ENCODE measurements at places on chromosomes 4 and X. TPM values are rescaled to one million over a fixed set of nuclear protein-coding genes. Genes with fewer than 3 reads are reported as not detected.

- no peak for DNase-seq
Measured at GRCh38 chrX:43655151-43656004, 721 bp upstream of the MAOA start.

DNA sequence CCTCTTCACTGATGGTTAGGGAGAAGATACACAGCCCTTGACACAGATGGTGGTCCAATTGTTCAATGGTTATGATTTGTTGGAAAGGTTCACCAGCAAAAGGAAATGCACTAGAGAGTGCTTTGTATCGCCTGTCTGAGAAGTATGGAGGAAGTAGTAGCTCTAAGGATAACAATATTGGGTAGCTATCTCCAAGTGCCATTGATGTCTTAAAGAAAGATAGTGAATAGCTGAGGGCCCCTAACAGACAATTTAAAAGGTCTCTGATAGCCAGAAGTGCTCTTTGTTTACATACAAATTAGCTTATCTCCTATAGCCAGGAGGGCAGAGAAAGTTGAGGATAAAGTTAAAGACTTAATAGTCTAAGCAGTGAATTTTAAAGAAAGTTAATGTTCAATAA, 33.9 kb upstream of the BLTP1 start:
- no peak for DNase-seq

DNA sequence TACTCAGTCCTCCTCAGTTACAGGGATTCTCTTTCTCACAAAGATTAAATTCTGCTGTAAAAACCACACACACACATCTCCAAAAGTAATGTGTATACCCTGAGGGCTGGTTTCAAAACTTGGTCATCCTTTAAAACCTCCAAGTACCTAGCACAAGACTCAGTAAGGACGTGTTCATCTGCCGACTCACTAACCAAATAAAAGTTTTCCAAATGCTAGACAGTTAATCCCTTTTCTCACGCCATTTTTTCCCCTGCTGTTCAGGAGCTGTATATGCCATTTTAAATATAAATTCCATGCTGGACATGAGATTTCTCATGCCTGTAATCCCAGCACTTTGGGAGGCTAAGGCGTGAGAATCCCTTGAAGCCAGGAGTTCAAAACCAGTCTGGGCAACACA, 3.9 kb upstream of the SAT1 start:
- no peak for DNase-seq

GRCh38 chrX:107677501-107677901, 49.2 kb downstream of the PRPS1 start:
- no peak for DNase-seq

TMEM154 gene
- 29.2 TPM for polyA plus RNA-seq

DNA sequence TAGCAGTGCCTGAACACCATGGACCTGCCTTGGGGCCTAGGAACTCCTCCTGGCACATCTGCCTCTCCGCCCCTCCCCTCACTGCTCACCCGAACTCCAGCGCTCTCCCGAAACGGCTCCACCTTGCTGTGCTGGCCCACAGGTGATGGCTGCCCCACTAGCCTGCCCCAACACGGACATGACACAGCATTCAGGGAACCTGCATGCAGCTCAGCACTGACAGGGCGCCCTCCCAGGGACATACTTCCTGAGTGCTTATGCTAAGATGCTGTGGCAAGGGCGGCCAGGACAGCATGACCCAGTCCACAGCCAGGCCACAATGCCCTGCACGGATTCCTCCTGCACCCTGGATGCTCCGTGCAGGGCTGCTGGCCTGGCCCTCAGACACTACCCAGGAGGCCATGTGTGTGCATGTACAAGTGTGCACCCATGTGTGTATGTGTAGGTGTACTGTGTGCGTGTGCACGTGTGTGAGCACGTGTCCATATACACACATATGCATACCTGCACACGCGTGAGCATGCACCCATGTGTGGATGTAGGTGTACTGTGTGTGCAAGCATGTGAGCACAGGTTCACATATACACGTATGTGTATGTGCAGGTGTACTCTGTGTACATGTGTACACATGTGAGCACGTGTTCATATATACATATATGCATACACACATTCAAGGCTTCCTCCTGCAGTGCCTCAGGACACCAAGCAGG, 6.0 kb downstream of the TMEM271 start:
- DNase-seq: no peak

GRCh38 chr4:168832763-168833575, 177.1 kb downstream of the CBR4 start:
- DNase-seq: no peak

DNA sequence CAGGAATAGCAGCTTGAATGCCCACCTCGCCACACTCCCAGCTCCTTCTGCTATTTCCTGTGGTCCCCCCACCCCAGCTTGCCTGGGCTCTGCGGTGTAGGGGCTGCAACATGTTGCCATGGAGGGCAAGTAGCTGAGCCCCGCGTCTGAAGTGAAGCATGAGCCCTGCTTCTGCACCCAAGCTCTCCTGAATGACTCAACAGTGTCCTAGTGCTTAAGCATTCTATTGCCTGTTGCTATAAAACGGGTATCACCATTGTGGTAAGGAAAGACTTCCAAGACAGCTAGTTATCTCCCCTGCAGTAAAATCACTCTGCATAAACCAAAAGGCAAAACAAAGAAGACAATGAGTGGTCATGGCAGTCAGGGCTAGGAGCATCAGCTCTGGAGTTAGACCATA, 31.4 kb upstream of the SPATA4 start:
- no peak for DNase-seq

- DNase-seq: no peak
Measured at GRCh38 chr4:121822796-121823504, 733 bp downstream of the CCNA2 start.

DNA sequence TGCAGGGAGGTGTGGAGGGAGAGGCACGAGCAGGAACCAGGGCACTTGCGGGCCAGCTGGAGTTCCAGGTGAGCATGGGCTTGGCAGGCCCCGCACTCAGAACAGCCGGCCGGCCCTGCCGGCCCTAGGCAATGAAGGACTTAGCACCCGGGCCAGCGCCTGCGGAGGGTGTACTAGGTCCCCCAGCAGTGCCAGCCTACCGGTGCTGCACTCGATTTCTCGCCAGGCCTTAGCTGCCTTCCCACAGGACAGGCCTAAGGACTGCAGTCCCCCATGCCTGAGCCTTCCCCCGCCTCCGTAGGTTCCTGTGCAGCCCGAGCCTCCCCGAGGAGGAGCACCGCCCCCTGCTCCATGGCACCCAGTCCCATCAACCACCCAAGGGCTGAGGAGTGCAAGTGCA, 18.0 kb upstream of the NFKB1 start:
- DNase-seq: no peak

- no peak for DNase-seq
Measured at GRCh38 chr4:7279902-7280301, 87.6 kb downstream of the SORCS2 start.

GRCh38 chrX:31508338-31508737, 436.5 kb upstream of the FTHL17 start:
- DNase-seq: no peak

DNA sequence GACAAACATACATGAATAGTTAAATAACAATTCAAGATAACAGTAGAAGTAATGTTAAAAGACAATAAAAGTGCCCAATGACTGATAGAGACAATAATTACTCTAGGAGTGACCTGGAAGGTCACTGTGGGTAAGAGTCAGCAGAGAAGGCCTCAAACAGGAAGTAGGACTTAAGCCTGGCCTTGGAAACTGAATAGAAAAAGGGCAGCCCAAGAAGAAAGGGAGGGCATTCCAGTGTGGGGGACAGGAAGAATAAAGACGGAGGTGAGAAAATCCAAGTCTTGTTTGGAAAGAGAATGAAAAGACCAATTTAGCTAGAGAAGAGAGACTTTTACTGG, 6.0 kb downstream of the P2RY4 start:
- no peak for DNase-seq

DNA sequence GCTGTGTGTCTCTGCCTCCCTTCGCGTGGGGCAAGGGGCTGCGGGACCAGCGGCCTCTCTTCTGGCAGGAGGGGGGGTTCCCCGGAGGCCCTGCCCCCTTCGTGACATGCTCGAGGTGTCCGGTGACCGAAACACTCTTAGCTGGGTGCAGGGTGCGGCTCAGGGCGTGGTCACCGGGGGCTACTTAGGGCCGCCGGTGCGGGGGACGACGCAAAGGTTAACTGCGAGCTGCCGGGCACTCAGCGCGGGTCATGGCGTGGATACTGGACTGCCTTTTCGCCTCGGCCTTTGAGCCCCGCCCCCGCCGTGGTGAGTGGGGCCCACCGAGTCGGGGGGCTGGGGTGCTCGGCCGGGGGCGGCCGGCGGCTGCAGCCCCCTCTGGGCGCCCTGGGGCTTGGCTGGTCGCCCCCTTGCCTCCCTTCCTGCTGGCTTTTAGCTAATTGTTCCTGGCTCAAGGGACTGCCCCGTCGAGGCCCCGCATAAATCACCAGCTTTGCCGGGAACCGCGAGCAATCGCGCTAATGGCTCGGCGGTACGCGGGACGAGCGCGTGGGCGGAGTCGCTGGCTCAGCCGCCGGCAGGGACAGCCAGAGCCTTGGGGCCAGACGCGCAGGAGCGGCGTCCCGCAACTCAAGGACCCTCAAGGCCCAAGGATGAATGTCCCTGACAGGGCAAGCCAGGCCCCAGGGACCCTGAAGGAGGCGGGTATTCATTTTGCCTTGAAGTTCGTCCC, at the start of gene ARHGAP36:
ARHGAP36 (plus strand) TSS at position 211 of the 733 bp plus-strand sequence. CDS start 23,320 bp downstream, outside the sequence.
- DNase-seq: no peak

DNA sequence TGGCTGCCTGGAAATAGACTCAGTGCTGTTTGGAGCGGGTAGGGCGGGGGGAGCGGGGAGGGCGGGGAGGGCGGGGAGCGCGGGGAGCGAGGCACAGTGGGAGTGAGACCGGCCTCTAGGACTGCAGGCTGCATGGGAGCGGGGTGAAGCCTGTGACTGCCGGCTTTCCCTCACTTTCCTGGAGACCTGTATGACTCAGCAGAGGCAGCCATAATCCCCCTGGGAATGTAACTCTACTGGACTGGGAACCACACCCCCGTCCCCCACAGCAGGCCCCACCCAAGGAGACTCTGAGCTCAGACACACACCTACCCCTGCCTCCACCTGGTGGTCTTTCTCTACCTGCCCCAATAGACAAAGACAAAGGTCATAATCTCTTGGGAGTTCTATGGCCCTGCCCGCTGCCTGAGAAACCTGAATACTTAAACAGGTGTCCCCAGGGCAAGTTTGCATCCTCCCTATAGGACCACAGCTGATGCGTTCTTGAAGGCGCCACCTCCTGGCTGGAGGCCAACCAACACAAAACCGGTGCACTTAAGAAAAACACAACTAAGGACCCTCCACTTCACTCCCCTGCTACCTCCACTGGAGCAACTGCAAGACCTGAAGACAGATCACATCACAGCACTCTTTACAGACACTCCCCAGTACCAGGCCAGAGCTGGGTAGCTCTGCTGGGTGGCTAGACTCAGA, 18.0 kb downstream of the HDAC8 start:
- no peak for DNase-seq

GRCh38 chrX:14926471-14926870, 53.2 kb downstream of the MOSPD2 start:
- no peak for DNase-seq

GRCh38 chr4:121551271-121551670, 145.5 kb downstream of the ANXA5 start:
- no peak for DNase-seq

GRCh38 chr4:149910177-149910576, 94.5 kb upstream of the IQCM start:
- DNase-seq: no peak

STS gene
- polyA plus RNA-seq: 4.8 TPM

F8 gene
- 7.1 TPM for polyA plus RNA-seq

DNA sequence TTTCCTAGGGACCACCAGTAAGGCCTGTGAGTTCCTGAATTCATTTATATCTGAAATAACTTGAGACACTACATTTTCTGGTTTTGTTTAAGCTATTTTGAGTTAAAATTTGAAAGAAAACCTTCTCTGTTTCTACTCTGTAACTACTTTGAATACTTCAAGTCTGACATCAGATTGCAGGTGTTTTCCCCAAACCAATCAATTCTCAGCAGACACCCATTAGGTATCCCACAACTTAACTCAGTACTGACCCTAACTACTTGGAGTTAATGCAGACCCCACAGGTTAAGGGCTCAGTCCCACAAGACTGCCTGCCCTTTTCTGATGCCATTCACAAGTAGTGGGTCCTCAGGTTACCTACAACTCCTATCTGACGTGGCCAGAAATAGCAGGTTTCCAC, 1100.0 kb upstream of the SLIT2 start:
- no peak for DNase-seq

DNA sequence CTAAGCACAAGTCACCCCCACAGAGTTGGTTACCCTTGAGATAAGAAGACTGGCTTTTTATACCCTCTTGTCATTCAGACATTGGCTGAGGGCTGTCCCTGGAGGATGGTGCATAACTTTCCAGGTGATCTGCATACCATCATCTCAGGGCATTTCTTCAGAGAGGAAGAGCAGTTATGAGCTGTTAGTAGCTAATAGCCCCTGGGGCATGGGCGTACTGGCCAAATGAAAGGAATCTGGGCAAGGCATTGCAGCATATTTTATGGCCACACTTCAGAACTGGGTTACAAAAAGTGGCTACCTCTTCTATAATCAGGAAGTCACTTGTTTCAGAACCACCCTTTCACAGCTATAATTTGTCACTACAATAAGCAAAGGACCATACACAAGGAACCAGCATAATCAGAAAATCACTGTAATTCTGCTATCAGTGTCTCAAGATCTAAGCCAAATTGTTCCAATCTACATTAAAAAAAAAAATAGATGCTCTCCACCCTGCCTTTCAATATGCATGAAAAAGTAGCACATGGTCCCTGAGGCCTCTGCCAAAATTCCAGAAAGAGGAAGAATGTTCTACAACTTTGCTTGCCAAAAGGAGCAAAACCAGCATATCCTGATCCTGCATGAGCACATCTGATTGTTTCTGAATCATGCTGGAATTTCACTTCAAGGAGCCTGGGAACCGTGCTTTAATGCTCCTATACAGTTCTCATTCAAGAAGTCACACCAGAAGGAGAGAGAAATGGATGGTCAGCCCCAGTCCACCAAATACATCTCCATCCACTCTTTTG, 92.0 kb downstream of the TMEM144 start:
- DNase-seq: no peak

DNA sequence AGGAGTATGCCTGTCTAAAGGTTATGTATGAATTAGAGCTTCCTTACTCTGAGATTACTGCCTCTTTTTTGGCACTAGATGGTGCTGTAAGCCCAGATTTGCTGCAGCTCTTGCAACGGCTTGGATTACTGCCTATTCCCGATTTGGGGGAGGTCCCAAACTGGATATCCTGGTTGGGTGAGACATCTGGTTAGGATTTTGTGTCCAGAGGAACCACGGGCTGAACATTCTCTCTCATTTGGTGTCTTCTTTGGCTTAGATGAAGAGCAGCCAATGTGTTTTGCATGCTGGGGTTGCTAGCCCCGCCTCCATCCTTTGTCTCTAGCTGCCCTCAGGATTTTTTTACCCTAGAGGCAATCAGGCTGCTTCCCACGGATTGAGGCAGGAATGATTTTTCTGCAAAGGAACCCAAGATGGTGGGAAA, 31.9 kb downstream of the F8A1 start:
- DNase-seq: peak; percentile 16

AFP gene
- polyA plus RNA-seq: not detected

SGMS2 gene
- polyA plus RNA-seq: not detected

- DNase-seq: no peak
Measured at GRCh38 chrX:16433021-16433420, 216.9 kb upstream of the S100G start.
